ENCODE measurements at places on chromosomes 7 and 10.
A peak's percentile ranks its signal among the peaks of the same experiment; 100 is the strongest.

DNA sequence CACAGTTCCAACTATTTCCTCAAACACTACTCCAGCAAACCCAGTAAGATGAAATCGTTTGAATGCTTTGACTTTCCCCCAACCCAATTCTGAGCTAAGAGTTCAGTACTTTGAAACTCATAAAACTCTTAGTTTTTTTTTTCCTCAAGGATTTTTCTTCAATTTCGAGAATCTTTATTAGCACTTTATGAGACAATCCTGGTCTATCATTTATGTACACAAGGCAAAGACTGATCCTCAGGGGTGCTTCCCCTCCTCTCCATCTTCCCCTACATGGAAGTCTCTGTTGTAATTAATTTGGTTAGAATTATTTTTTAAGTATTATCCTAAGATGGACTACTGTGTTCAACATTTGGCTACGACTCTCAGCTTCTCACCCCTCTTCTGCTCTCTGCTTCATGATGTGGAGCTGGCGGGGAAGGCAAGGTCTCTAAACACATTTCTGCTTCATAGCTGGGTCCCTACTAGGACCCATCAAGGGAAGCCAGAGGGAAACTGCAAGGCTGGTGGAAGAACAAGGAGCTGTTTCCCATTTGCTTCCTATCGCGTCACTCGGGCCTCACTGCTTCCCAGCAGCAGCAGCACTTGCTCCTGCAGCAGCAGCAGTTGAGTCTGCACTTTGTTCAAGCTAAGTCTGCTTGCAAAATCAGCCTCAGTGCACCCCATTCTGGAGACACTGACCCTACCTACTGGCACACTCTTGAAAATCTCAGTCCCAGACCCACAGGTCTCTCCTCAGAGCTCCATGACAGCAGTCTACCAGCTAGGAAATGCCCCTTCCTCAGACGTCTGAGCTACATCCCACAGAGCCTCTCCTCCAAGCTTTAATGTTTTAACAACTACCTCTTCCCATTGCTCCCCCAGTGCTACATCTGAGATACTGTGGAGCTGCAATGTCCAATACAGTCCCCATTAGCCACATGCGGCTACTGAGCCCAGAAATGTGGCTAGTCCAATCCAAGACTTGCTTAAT lies 90.0 kb downstream of the CHCHD3 start:
- DNase-seq = no peak

GRCh38 chr7:16315280-16315679 lies 106.1 kb downstream of the CRPPA start:
- DNase-seq = no peak

- DNase-seq = peak; percentile 35
These were observed 24.1 kb downstream of the FZD1 start for GRCh38 chr7:91288208-91288824.

GRCh38 chr10:118002581-118002980 lies 44.2 kb downstream of the RAB11FIP2 start:
- no peak for DNase-seq

DNA sequence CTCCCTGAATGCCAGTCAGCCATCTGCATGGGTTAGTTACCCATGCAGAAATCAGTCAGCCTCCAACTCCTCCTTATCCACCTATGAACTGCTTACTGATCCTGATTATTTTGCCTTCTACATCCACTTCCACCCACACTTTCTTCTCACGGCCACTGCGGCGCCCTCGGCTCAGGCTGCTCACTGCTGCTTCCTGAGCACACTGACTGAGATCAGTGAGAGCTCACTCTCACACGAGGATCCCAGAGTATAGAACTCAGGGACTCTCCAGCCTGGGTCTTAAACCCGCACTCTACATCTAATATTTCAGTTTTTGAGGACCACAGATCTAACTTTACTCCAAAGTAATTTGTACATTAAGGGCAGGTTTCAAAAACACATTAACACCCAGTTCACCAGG lies 64.4 kb downstream of the GRB10 start:
- no peak for DNase-seq

DNA sequence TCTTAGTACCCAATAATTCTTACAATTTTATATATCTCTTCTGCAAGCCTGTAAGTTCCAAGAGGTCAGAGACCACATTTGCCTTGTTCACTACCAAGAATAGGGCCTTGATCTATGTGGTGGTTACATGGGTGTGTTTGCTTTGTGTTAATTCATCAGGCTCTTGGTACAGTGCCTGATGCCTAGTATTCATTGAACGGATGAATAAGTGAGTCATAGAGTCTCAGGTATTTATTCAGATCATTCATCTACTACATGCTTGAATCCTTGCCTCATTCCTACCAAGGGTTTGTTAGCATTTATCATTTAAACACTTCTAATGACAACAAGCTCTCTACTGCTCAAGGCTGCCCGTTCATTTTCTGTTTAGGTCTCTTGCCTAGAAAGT lies 11.3 kb upstream of the SGPL1 start:
- no peak for DNase-seq

GRCh38 chr7:95011995-95012394 lies 104.6 kb downstream of the PPP1R9A start:
- DNase-seq = no peak

GRCh38 chr7:128815289-128815942 lies 14.8 kb upstream of the FLNC start:
- no peak for DNase-seq

DNA sequence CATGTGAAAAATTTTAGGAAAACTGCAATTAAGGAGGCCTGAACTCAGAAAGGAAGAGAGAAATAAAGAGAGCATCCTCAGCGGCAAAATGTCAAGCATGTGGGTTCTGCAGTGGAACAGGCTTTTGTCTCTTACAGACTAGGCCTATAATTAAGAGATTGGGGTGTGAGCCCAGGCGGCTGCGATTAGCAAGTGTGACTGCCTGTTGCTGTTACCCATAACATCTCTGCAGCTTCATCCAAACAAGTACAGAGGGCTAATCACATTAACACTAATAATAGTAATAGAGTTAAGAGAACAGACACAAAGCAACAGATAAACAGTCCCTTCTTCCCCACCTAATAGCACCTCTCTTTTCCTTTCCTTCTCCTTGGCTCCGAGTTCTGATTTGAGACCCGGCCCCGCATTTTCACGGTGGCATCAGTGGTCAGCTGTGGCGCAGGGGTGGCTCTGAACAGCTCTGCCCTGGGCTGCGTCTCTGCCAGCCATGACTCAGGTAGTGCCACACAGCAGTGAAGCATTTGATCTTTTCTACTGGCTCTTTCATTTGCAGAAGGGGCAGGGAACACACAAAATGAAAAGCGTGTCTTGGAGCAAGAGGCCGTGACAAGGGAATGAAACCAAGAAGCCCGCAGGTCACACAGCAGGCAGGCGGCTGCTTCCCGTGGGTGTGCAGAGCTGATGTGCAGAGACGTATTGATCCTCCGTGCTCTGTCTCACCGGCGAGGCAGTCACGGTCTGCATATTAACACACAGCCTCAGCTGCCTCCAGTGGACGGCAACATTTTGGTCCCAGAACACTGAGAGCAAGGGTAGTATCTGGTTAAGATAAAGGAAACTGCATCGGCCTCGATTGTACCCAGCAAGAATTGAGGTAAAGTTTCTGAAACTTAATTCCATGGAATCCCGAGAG lies 103.1 kb downstream of the KLF6 start:
- DNase-seq = no peak

DNA sequence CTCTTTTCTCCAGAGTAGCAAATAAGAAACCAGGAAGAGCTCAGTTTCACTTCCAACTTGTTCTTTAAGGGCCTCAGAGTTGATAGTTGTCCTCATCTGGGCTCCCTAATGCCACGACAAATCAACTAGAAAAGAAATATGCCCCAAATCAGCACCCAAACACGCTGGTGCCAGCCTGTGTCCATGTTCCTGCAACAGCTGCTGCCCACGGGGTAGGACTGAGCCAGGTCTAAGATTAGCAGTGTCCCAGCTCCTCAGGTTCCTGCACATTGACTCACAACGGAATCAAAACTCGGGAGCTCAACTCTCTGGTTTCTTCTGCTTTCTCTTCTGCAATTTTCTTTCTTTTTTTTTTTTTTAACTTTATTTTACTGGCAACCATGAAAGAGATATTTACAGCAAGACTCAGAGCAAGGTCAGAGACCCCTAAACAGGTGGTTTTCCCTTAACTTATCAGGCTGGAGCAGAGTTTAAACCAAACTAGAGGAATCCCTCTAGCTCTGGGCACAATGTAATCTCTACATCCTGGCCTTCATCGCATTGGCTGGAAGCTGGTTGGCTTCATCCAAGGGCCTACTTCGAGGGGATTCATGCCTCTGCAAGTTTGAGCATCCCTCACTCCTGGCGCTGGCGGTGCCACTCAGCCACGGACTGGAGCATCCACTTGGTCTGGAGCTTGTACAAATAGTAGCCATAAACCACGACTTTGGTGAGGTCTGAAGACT lies 126.1 kb downstream of the PFKFB3 start:
- DNase-seq = no peak

DNA sequence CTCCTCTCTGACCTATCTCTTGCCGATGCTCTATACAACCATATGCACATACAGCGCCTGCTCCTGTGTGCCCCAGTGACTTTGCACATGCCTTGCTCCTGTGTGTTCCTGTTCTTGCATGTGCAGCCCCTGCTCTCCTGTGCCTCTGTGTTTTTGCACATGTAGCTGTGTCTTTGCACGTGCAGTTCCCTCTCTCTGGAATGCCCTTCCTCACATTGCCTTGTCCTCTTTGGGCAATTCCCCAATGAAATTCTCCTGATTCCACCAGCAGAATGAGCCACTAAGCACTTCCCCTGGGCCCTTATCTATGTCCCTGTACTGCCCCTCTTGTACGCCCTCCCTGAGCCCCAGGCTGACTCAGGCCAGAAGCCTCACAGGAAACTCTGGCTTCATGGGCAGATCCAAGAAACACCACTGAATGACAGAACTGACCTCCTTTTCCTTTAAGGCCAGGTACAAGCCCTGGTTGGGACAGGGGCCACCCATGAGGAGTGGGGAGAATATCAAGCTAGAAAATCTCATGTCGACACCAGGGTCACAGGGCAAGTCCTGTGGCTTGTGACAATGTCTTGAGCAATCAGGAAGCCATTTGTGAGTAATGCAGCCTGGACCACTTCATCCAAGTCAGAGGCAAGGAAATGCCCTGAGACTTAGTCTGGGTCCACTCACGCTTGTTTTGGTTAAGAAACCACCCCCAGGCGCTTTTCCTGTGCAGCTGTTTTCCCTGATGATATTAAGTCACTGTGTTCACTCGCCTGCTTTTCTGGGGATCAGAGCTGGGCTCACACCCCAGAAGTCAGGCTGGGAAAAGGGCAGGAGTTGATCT lies 1.9 kb upstream of the ARHGAP22 start:
- peak; percentile 39 for DNase-seq

DNA sequence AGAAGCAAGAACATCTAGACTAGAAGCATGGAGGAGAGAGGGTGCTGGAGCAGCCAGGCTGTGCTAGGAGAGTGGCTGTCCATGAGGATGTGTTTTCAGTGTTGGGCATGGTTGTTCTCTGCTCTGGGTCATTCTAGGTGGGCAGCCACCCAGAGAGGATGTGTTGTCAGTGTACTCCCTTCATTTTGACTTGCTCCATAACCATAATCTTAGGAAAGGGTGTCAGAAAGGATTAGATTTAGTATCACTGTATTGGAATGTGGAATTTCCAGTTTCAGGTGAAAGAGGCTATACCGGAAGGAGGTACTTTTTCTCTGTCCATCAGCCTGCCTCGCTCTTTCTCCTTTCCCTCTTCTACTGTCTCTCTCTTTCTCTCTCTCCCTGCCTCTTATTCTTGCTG lies 474.5 kb upstream of the PODXL start:
- no peak for DNase-seq

GRCh38 chr7:52009181-52009580 lies 692.6 kb upstream of the COBL start:
- DNase-seq = no peak

DNA sequence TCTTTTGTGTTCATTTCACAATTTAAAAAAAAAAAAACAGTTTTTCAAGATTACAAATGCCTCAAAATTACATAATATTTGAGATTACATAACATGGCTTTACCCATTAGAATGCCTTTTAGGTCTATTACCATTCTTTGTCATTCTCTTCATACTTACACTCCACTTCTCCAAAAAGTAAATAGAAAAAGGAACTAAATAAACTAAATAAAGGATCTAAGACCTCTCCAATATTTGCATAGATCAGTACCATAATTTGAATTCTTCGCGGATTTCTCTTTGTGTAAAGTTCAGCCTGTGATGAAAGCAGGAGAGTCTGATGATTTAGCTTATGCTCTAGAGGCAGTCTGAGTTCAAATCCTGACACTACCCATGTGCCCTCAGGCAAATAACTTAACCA lies 56.4 kb upstream of the C1GALT1 start:
- no peak for DNase-seq

DNA sequence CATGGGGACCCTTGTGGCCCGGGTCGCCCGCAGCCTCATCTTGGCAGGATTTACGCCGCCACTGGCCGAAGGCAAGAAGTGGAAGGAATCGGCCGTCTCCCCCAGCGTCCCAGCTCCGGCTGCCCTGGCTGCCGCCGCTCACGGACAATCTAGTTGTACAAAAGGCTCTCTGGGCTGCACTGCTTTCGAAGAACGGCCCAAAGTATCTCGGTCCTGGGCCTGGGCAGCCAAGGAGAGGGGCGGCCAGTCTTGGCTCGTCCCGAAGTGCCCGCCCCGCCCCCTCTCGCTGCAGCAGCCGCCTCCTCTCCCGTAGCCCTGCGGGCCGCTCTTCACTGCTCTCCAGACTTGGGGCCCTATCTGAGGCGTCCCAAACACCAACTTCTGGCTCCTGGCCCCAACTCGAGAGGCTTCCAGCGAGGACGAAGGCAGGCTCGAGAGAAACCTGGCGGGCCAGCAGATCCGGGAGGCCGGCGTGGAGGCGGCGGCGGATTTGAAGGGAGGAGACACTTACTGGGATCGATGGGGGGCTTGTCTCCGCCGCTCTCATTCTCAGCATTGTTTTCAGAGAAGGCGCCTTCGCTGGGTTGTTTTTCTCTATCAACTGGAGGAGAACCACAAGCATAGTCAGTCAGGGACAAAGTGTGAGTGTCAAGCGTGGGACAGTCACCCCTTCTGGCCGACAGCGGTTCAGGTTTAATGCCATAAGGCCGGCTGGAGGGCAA lies 809 bp downstream of the HOXA9 start:
- peak; percentile 72 for DNase-seq

- no peak for DNase-seq
These were observed 86.0 kb upstream of the KCTD7 start for GRCh38 chr7:66542528-66543269.

DNA sequence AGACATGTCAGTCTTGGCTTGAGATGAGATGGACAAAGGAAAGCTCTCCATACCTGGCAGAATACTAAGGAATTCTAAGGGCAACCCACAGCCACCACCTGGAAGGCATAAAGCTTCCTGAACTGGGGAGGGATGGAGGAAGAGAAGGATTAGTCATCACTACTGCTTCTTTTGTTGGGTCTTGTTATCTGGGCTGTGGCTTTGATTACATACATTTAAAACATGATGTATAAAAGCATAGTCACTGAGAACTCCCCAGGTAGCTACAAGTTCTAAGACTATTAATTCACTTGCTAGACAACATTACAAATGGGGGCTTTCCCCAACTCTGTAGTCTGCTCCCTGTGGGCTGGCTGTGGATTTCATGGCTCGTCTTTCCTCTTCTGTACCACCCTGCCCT lies 58.2 kb downstream of the RBM33 start:
- no peak for DNase-seq

GRCh38 chr10:91924212-91925021 lies 847 bp downstream of the BTAF1 start:
- no peak for DNase-seq

Measured in common myeloid progenitor, CD34-positive (primary cell).